ENCODE measurements at places on chromosomes 2 and 18. TPM values are rescaled to one million over a fixed set of nuclear protein-coding genes. Genes with fewer than 3 reads are reported as not detected.

GRCh38 chr2:199975273-199975895 lies 20.0 kb downstream of the MAIP1 start:
- DNase-seq: no peak

GRCh38 chr2:136239079-136239685 lies 121.2 kb upstream of the CXCR4 start:
- no peak for DNase-seq

DNA sequence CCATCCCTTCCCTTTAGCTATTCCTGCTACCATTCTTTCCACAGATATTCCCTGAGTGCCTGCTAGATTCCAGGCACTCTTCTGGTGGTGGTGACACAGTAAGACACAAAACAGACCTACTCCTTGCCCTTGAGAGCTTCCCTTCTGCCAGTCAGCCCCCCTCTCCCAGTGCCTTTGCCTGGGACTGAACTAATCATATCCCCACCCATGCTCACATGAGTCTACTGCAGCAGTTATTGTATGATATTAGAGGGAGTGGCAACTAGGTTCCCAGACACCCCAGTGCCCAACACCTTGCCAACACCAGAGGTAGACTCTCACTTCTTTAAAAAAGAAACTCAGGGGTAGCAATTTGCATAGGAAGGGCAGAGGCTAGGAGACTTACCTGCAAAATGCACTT lies 7.2 kb upstream of the LBH start:
- DNase-seq: no peak

DNA sequence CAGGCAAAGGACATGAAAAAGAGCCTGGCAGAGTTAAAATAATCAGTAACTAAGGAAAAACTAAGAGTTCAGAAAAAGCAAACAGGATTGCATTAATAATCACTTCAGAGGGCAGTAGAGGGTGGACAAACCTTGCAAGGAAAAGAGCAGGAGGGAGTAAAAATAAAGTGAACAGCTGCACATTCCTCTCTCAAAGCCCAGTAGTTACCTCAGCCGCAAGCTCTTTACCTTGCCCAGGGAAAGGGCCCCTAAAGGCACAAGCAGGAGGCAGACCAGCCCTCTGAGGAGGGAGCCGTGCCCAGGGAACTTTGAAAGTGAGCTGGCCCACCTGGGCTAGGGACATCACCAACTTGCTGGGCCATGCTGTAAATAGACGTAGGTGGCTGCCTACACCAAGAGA lies 196.9 kb downstream of the C1D start:
- no peak for DNase-seq

DNA sequence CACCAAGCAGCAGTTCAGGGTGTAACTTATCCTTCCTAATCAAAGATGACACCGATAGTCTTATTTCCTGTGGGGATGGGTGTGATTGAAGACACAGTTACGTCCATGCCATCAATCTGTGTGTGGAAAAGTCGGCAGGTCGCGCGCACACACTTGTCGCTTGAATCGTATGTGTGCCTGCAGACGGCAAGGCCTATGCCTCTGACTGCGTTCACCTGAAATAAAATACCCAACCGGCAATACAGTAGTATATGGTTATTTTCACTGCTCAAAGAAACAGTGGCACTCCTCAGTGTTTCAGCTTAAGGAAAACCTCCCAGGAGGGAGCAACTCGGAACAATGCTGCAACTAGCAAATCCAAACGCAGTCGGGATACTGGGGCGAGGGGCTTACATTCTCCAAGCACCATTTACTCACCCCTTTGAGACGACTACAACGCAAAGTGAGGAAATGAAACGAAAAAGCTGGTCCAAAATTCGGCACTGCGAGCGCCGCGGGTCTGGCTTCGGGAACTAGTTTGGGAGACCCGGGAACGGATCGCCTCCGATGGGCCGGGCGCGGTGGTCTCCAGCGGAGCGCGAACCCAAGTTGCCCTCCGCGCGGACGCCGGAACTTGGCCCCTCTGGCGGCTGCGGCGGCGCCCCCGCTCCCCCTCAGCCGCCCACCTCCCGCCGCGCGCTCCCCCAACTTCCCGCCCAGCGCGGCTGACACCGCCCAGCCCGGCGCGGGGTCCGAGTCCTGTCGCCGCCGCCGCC lies 675 bp downstream of the PRKD3 start:
- DNase-seq: no peak

- no peak for DNase-seq
Measured at GRCh38 chr18:9719421-9719981, 11.4 kb downstream of the RAB31 start.

DNA sequence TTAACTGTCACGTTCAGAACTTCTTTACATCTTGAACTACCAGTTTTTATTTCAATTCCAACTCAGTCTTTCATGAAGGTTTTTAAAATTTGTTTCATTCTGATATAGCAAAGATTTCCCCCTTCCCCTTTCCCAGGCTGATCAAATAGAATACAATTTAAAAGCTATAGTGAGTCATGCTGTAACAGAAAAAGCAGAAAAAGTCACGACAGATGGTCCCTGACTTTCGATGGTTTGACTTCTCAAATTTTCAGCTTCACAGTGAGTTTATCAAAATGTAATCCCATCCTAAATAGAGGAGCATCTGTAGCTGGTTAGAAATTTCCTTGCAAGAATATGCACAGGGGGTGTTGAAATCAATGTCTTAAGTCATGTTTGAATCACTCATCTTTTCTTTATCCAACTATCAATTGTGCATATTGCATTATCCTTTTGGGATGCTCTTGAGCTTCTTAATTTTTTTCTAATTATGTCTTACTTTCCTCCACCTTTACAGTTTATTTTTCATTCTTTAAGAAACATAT lies 500.3 kb downstream of the LRP1B start:
- no peak for DNase-seq

The ANKRD30B gene
- total RNA-seq: not detected

The CIB4 gene
- total RNA-seq: not detected

DNA sequence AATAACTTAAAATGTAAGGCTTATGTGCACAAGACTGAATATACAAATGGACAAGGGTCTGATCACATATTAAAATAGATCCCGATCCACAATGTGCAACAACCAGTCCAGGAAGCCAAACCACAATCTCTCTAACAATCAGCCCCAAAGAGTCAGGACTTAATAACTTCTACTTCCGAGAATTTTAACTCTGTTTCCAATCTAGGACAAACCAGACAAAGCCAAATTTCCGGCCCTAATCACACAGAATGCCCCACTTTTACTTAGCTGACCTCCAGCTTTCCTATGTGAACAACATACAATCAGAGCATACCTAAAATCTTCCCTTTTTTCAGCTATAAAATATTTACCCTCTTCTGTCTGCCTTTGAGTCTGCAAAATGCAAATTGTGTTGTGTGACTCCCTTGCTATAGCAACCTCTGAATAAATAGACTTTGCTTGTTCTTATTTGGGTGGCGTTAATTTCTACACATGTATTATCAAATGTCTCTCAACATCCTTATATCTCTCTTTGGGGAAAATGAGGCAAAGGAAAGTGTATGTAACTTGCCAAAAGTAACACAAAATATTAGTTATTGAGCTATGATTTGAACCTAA lies 381.9 kb upstream of the MC4R start:
- no peak for DNase-seq

The VRK2 gene
- total RNA-seq: 17.7 TPM

DNA sequence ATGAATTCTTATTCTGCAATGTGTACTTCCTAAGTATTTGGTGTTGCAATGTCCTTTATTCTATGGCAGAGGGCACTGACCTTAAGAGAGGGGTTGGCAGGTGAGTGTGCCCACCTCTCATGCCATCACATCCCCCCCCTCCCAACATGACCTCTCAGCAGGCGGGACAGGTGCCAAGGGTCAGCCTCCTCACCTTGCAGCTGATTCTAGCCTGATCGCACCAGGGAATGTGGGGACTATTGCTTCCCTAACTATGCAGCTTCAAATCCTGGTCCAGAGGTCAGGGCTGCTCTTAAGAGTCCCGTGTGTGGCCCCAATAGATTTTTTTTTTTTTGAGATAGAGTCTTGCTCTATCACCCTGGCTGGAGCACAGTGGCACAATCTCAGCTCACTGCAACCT lies 9.5 kb downstream of the HJURP start:
- peak; percentile 40 for DNase-seq

The FAM124B gene
- not detected for total RNA-seq

- DNase-seq: no peak
Measured at GRCh38 chr2:237159006-237159911, 73.6 kb downstream of the COPS8 start.

DNA sequence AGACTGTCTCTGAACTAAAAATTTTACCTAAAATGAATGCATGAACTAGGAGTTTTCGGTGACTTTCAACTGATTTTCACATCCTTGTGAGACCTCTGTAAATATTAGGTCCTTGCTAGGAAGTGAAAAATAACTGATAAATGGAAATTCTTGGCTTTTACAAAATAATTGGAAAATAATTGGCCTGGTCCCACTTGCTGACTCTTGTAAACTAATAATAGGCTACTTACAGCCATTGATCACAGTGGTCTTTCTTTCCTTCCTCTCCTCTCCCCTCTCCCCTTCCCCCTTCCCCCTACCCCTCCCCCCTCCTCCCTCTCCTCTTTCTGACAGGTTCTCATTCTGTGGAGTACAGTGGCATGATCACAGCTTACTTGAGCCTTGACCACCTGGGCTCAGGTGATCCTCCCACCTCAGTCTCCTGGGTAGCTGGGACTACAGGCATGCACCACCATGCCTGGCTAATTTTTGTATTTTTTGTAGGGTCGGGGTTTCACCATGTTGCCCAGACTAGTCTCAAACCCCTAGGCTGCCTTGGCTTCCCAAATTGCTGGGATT lies 38.3 kb downstream of the UGP2 start:
- no peak for DNase-seq

DNA sequence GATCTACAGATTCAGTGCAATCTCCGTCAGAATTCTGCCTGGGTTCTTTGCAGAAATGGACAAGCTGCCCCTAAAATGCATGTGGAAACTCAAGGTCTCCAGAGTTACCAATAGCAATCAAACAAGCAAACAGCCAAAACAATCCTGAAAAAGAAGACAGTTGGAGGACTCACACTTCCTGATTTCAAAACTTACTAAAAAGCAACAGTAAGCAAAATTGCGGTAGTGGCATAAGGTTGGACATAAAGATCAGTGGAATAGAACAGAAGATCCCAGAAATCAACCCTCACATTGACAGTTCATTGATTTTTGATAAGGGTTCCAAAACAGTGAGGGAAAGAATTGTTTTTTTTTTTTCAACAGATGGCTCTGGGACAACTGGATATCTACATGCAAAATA lies 59.7 kb downstream of the NPPC start:
- DNase-seq: no peak

- DNase-seq: no peak
Measured at GRCh38 chr18:55818284-55818683, 230.3 kb upstream of the TCF4 start.

GRCh38 chr18:12777500-12777944 lies 74.7 kb downstream of the PSMG2 start:
- DNase-seq: peak; percentile 56

GRCh38 chr18:48297139-48297538 lies 112.0 kb downstream of the ZBTB7C start:
- DNase-seq: no peak

GRCh38 chr18:30828700-30829099 lies 213.8 kb downstream of the DSC3 start:
- DNase-seq: no peak

- no peak for DNase-seq
Measured at GRCh38 chr18:21191596-21192307, 50.3 kb upstream of the GREB1L start.

The PUS10 gene
- total RNA-seq: 6.3 TPM

GRCh38 chr2:236113948-236114347 lies 54.2 kb downstream of the GBX2 start:
- DNase-seq: no peak

The FBXO48 gene
- 2.0 TPM for total RNA-seq

DNA sequence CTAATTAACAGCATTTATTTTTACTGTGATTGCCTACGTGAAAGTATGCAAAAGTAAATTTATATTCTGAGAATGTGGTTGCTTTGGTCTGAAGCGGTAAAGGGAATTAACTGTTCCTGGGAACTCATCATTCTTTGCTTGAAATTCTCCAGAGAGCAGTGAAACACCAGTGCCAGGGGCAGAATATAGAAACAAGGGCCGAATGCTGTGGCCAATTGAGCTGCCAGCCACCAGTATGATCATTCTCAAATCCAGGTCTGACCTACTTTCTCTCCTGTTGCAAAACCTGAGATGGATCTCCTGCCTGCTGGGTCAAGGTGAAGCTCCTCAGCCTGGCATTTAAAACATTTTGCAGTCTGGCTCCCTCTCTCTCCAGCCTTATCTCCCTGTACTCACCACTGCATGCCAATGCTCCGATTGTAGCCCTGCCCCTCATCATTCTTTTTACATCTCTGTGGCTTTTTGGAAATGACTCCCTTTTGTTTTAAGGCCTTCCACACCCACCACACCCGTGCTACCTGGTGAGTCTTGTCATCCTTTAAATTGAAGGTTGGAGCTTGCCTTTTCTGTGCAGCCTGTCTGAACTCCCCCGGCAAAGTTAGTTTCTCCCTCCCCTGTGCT lies 94.5 kb upstream of the TMEM178A start:
- DNase-seq: no peak

DNA sequence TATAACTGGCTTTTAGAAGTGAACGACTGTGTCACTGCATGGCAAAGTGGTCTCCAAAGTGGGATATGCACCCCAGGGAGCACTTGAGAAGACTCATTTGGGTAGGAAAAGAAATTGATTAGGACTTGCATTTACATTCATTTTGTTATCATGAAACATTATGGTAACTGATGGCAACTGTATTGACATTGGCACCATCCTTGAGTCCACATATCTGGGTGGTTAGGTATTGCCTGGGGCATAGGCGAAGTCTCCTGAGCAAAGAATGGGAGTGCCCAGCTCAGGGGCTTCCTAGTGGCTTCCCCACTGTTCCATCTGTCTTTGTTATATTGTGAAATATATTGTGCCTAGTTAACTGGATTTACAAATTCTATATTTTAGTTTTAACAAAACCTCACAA lies 29.2 kb downstream of the SPATS2L start:
- no peak for DNase-seq

DNA sequence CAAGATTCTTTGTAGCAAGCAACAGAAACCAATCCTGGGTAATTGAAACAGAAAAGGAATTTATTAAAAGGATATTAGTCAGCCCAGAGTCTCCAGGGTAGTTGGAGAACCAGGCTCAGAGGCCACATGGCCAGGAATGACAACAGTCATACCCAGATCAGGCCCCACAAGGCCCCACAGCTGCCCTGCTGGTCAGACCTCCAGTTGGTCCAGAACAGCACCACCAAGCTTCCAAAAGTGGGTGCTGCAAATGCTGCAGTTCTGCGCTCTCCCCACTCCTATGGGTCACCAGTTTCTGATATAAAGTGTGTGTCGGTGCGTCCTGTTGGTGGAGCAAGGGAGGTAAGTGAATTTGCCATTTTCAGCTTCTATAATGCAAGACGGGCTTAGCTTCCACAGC lies 29.9 kb downstream of the KLHL29 start:
- DNase-seq: peak; percentile 47

DNA sequence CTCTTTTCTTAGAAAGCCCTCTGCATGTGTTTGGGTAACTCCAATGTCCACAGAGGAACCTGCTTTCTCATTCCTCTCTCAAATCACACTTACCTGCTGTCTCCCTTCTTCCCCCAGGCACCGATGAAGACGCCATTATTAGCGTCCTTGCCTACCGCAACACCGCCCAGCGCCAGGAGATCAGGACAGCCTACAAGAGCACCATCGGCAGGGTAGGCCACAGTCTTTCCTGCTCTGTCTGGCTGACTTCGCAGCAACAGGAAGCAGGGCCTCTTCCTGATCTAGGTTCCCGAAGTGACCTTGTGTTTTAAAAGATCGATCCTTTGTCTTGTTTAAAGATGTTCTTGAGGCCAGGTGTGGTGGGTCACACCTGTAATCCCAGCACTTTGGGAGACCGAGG lies 25.0 kb upstream of the GMCL1 start:
- no peak for DNase-seq
